ENCODE measurements at places on chromosomes 12 and 14.
A peak's percentile ranks its signal among the peaks of the same experiment; 100 is the strongest.

DNA sequence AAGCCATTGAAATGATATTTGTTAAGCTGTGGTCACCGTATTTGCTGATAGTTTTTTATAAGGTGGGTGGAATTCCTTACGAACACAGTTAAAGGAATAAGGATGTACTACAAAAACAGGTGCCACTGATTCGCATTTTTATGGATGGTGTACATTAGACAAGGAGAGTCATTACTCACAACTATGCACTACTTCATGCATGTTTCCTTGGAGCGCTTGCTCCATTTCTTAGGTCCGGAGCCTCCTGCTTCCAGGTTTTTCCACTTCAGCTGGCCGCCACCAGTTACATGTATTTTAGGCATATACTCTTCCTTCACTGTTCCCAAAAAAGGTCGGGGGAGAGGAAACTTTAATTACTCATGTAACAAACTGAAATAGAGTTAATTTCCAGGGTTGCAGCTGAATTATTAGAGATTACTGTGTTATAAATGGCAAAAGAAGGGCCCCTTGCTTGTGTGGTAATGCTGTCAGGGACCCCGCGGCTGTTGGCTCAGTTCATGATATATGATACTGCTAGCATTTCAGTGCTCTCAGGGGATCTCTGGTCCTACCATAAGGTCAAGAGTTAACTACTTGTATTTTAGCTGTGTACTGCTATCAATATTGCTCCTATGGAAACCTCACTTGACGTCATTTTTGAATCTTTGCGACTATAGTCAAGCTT lies 454.7 kb downstream of the NPAS3 start:
- DNase-seq: no peak

- DNase-seq: no peak
Observed at GRCh38 chr12:104591257-104591885, 134.6 kb downstream of the CHST11 start.

DNA sequence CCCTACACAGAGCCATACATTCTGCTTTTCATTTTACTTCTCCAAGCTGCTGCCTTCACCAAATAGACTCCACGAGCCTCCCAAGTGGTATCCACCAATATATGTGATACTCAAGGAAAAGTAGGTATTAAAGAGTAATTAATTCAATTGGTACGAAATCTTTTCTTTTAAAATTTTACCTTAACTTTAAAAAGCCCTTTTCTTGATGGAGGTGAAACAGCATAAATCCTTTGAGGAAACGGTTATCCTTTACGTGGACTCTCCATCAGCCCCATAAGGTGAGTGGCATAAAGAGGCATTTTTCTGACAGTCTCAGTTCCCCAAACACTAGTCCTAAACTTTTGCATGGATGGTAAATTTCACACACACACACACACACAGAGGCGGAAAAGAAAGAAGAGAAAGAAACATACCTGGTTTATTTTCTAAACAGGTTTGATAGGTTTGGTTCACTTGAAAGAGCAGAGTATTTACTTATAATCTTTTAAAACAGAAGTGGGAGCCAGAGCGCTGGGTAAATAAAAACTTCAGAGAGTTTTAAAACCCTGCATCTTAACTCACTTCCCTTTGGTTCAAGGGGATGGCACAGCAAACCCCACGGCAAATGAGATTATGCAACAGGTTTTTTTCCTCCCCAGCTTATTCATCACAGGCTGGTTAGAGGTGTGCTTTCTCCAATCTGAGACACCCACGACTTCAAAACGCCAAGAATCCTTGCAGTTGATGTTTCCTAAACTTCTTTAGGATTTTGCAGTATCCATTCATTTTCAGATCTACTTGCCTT lies 1.9 kb downstream of the DUSP16 start:
- peak; percentile 37 for DNase-seq

DNA sequence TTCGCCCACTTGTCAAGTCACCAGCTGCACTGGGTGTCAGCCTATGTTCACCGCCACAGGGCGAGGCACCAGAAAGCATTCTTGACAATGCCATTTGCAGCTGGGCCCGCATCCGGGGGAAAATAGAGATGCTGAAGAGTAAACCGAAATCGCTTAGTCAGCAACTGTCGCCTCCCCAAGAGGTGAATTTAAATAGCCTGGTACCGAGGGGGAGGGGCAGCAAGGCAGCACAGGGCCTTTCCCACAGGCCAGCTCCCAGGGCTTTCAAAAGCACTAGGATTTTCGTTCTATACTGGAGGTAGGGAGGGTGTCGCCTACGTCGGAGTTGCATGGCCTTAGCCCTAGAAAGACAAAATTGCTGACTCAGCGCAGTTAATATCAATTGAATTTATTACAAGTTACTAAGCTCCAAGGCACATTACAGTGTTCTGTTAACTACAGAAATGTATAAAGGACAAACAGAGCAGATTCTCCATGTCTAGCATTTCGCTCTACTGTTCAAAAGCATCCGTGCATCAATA lies 4.3 kb downstream of the IRF2BPL start:
- DNase-seq: peak; percentile 52

GRCh38 chr14:79483477-79484388 lies 727.6 kb downstream of the DIO2 start:
- DNase-seq: no peak

DNA sequence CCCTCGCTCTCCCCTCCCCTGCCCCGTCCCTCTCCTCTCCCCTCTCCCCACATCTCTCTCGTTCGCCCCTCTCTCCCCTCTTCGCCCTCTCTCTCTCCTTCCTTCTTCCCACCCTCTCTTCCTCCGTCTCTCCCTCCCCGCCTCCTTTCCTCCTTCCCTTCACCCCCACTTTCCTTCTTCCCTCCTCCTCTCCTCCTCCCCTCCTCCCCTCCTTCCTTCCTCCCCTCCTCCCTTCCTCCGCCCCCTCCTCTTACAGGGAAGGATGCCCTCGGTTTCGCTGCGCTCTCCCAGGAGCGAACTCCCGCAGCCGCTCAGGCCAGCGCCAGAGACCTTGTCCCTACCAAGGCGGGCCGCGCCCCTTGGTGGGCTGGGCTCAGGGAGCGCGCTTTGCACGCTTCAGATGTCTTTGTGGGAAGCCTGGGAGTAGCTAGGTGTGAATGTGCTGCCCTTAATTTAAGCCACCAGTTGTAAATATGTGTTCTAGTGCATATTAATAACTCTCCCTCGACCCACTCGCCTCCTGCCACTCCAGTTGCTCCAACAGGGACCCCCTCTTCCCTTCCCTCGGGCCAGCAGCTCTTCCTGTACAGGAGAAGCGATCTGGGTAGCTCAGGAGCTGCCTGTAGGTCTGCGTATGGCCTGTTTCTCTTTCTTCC lies 13.3 kb upstream of the MAP3K9 start:
- no peak for DNase-seq
